ENCODE measurements at places on chromosomes 5 and 9.

DNA sequence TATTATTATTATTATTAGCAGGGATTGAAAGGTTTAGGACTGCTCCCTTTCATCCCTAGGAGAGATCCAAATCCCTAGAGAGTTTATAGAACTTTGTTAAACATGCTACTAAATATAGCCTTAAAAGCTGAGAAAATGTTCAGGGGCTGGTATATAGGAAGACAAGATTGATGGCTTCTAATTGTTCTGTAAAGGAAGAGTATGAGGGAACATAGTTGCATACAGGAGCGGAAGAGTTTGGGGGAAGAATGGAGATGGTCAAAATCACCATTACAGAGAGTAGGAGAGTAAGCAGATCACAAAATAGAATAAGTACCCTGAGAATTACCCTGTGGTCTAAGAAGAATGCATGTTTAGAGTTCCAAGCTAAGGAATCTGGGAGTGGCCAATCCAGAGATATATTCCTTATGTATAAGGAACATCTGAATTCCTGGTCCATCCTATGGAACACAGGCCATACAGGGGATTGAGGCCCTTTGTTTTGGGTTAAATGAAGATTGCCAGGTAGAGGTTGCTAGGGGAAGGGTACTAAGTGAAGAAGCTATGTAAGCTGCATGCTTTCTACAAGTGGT, 158.0 kb upstream of the APC start:
- DNase-seq, result no peak

DNA sequence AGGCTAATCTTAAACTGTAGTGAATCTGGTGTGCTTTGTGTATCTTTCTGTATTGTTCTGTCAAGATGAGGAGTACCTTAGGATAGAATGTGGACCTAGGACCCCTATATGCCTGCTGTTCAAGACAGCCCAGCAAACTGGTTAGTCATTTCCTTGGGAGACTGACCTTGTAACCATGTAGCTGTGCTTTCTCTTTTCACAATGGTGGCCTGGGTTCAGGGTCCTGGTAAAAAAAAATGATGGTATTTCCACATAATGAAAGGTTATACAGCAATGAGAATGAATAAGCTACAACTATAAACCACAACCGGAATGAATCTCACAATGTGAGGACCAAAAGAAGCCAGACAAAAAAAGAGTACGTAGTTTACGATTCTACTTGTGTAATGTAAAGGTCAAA, 36.4 kb upstream of the F2RL1 start:
- no peak for DNase-seq

DNA sequence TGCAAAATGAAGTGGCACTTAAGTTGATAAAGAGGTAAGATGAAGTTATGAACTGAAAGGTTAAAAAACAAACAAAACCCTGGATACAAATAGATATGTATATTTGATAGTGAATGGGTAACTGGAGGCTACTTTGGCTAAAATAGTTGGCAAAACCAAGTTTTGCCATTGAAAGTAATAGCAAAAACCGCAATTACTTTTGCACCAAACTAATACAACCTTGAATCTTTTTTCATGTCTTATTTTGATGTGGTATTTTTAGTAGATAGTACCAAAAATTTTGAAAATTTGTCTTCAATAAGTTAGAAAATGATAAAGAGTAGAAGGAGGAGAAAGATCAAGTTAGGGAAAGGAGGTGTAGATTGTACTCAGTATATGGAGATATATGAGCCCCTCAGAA, 47.9 kb upstream of the PLCXD3 start:
- no peak for DNase-seq

DNA sequence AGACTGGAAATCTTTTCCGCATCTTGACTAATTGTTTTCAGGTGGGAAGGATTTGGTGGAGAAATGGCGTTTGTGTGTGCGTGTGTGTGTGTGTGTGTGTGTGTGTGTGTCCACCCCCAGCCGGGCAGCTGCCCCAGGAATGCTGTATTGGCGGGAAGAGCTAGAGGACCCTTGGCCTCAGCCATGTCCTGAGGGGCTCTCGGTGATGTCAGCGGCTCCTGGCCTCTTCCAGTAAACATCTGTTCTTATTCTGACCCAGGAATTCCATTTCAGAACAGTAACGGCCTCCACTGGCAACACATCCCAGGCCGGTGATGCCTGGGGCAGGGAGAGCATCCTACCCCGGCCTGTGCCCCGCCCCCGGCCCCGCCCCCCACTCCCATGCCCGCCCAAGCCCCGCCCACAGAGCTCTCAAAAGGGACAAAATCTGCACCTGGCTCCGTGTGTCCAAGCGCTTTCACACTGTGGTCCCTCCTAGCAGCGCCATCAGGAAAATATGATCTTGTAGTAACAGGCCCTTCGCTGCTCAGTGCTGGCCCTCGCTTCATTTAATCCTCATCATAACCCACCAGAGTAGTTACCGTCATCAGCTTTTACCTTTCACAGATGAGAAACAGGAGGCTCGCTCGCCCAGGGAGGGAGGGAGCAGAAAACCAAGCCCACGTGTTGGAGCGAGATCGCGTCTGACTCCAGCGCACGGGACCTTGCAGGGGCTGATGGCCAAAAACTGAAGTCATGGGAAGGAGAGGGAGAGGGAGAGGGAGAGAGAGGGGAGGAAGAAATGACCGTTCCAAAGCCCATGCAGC, 18.9 kb downstream of the ADAMTS2 start:
- no peak for DNase-seq

GRCh38 chr5:14557791-14558415, 23.7 kb upstream of the OTULINL start:
- DNase-seq, result no peak

DNA sequence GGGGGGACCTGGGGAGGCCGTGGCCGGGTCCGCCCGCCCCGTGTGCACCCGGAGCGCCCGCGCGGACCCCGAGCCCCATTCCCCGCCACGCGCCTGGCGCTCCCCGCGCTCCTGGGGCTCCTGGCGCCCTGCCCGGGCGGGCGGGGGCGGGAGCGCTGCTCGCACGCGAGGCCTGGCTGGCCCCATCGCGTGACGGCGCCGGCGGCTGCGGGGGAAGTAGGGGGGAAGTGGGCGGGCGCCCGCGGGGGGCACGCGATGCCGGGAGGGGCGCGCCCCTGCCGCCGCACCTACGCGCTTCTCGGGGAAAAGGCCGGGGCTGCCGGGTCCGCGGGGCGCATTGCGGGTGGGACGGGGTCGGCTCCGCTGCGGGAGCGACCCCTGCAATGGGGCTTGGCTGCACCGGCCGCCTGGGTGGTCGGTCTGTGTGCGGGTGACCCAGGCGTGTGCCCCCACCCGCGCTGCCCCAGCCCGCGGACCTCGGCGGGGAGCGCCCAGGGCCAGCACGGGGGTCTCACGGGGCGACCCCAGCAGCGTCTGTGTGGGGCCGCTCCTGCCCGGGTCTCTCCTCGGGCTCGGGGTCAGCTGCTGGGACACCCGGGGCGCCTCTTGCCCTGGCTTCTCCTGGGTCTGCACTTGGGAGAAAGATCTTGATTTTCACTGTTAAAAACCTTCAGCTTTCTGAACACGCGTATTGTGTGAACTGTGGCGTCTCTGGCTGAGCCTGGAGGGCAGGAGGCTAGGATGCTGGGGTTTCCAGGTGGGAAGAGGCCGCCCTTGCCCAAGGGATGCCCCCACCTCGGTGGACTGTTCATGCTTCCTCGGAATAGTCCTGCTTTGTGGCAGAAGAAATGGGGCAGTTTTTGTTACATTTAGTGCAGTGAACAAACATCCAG, 52.4 kb downstream of the AHRR start:
- DNase-seq, result no peak

- DNase-seq, result no peak
Observed at GRCh38 chr5:42614509-42614908, 142.1 kb upstream of the CCDC152 start.

DNA sequence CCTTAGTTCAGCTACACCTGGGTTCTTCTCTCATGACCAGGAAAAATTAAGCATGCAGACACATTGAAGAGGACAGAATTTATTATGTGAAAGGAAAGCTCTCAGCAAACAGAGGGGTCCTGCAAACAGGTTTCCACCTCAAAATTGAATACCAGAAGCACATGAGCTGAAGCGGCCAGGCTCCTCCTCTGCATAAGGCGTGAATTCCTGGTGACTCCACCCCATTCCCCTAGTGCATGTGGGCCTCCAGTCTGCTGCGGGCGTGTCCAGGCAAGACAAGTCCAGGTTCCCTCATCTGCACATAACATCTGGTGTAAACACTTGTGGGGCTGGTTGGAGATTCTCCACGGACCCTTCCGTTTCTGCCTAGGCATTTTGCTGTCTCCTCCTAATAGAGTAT, 1156.4 kb downstream of the FOXD4L5 start:
- DNase-seq, result no peak

GRCh38 chr9:33220681-33221567, 19.0 kb upstream of the SPINK4 start:
- no peak for DNase-seq

DNA sequence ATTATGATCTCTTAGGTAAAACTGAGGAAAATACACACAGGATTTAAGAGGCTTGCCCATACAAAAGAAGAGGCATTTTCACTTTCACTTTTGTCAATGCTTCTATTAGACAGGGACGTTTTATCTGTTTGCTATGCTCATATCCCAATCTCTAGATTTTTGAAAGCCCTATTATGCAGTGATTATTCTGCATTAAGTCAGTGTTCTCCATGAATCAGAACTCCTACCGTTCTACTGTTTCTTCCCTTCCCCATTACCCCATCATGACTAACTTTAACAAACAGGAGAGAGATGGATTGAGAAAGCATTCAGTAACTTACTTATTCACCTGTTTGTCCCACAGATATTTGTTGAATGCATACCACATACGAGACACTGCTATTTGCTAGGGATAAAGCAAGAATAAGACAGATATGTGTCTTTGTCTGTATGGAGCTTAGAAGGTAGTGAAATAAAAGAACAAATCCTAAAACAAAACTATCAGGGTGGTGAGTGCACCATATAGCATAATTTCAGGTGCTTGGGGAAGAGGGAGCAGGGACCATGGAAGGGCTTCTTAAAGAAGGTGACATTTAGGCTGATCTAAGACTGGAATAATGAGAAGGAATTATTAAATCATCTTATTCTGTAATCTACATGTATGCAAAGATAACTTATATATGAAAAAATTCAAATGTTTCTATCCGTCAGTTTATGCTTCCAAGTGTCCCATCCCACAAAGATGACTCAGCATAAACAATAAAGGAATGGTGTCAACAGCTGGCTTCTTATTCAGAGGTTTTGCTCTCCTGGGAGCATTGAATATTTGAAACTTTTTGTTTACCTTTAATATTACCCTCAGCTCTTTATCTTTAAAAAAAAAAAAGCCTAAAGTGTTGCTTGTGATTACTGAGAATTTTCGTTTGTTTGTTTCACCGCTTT, 328.1 kb downstream of the HINT1 start:
- DNase-seq, result no peak

- no peak for DNase-seq
Observed at GRCh38 chr5:93899026-93899600, 157.7 kb upstream of the POU5F2 start.

DNA sequence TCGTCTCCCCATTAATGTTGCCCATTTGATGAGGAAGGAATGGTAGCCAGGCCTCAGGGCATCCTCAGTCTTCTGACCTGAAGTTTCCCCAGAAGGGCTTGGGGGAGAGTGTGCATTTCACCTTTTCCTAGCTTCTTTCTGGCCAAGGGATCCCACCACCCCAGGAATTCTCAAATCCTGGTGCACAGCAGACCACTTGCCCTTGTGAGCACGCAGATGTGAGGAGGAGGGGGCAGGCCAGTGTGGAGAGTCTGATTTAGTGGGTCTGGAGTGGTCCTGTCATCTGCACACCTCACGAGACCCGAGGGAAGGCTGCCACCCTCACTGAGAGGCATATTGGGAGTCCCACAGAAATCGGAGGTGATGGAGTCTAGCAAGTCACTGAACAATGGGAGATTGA, 64.3 kb downstream of the CXXC5 start:
- DNase-seq, result no peak

GRCh38 chr5:74342948-74343682, 297.4 kb downstream of the ENC1 start:
- no peak for DNase-seq

- DNase-seq, result no peak
Observed at GRCh38 chr5:116861666-116862065, 287.0 kb upstream of the SEMA6A start.

GRCh38 chr9:137266162-137266527, 11.0 kb downstream of the NELFB start:
- no peak for DNase-seq

GRCh38 chr5:179054036-179054785, 6.0 kb upstream of the ZNF354C start:
- DNase-seq, result no peak

GRCh38 chr5:61673007-61673735, 341.1 kb downstream of the ZSWIM6 start:
- no peak for DNase-seq

DNA sequence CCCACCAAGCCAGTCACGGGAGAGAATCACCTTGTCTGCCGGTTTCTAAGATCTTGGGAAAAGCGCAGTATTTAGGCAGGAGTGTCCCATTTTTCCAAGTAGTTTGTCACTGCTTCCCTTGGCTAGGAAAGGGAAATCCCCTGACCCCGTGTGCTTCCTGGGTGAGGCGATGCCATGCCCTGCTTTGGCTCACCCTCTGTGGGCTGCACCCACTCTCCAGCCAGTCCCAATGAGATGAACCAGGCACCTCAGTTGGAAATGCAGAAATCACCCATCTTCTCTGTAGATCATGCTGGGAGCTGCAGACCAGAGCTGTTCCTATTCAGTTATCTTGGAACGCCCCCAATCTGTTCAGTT, 116.9 kb downstream of the RAB3C start:
- DNase-seq, result no peak

GRCh38 chr5:76757049-76757448, 41.1 kb downstream of the F2R start:
- no peak for DNase-seq

- DNase-seq, result peak; percentile 10
Observed at GRCh38 chr5:168995024-168995423, 305.9 kb downstream of the SLIT3 start.
